ENCODE measurements at places on chromosomes 6 and 20. TPM values are rescaled to one million over a fixed set of nuclear protein-coding genes. Genes with fewer than 3 reads are reported as not detected.

DNA sequence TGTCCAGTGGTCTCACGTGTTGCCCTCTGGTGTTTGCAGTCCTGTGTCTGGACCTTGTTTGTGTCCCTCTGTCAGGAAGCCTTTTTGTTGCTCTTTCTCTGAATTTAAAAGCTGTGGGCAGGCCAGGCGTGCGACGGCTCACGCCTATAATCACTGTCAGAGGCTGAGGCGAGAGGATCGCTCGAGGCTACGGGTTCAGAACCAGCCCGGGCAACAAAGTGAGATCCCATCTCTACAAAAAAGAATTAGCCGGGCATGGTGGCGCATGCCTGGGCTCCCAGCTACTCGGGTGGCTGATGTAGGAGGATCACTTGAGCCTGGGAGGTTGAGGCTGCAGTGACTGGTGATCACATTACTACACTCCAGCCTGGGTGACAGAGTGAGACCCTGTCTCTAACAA lies 28.5 kb downstream of the OSBPL2 start:
- H3K27ac ChIP-seq: no peak overlapping the region
- no peaks in the 10 kb centered on the region for H3K36me3 ChIP-seq
- no peak overlapping the region for H3K4me3 ChIP-seq
- no peak for DNase-seq
- no peaks in the 10 kb centered on the region for H3K27me3 ChIP-seq

TFAP2D gene
- not detected for total RNA-seq

OPRL1 gene
- not detected for total RNA-seq

GRCh38 chr20:58790454-58790853 lies 60.2 kb downstream of the GNAS-AS1 start:
- H3K4me3 ChIP-seq: no peak overlapping the region
- H3K4me1 ChIP-seq: no peaks in the 10 kb centered on the region
- H3K27me3 ChIP-seq: peaks cover 4% of the 10 kb centered on the region
- no peak overlapping the region for H3K27ac ChIP-seq
- no peaks in the 10 kb centered on the region for H3K36me3 ChIP-seq
- no peak for DNase-seq

All from transverse colon (tissue), 4 donors.